Stimulated activated CD8-positive, alpha-beta memory T cell treated with anti-CD3 and anti-CD28 coated beads, Interleukin-2, amount 100 ng/mL, for 48 hours (primary cell): ENCODE measurements at places on chromosomes 5 and 9.

- DNase-seq: no peak
These were observed 424.2 kb downstream of the IRX1 start for GRCh38 chr5:4019841-4020240.

DNA sequence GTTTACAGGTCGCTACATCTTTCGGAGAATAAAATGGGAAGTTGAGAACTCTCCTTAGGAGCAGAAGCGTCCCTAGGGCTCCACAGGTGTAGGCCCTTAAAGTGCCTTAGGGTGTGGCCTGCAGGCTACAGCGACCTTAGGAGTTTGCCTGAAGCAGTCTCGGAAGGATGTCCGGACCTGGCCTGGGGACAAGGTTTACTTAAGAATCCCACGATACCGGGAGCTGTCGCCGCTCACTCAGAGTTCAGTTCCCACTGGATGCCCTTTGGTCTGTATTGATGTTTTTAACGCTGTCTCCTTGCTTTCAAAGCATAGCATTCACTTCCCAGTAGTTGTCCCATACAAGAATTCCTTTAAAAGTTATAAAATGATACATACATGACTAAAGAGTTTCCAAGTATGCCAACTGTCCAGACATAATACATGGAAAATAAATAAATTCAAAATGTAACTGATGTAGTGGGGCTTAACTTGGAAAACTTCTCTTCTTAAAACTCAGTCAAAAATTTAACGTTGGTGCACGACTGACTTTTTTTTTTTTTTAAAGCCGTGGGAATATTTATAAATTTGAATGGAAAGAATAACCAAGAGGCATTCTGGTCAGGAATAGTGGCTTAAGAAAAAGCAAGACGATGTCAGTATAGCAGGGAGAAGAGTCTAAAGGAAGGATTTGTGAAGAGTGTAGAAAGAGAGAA lies 848 bp downstream of the RAD50 start:
- no peak for DNase-seq

DNA sequence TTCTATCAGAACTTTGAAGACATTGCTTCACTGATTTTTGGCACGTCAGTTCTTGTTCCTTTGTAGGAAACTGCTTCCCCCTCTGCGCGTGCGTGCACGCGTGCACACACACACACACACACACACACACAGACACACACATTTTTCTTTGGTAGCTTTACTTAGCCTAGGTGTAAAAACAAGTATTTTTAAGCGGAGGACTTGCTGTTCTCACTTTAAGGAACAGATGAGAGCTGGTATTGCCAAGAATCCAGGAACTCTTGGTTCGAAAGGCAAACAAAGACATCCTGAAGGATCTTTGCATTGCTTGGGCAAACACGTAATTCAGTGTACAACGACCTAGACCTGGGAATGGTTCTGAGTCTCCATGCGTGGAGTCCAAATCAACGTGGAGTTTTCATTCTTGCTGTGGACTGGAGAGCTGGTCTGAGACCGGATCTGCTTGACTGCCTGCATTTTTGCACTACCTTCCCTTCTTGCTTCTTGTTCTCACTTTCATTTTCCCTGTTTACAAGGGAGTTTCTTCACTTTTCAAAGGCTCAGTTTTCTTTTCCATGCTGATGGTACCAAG lies 8.2 kb downstream of the TMEM268 start:
- DNase-seq: no peak

DNA sequence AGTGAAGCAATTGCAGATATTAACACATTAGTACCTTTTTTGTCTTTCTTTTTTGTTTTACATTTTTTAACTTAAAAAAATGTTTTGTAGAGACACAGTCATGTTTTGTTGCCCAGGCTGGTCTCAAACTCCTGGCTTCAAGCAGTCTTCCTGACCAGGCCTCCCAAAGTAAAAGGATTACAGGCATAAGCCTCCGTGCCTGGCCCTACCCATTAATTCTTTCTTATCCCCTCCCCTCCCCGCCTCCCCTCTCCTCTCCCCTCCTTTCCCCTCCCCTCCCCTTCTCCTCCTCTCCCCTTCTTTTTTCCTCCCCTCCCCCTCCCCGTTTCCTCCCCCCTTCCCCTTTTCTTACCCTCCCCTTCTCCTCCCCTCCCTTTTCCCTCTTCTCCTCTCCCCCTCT lies 182.4 kb downstream of the FER start:
- no peak for DNase-seq

GRCh38 chr5:33306758-33307157 lies 134.0 kb upstream of the TARS1 start:
- no peak for DNase-seq

GRCh38 chr9:21995666-21996398 lies 1.2 kb downstream of the CDKN2B-AS1 start:
- DNase-seq: no peak

DNA sequence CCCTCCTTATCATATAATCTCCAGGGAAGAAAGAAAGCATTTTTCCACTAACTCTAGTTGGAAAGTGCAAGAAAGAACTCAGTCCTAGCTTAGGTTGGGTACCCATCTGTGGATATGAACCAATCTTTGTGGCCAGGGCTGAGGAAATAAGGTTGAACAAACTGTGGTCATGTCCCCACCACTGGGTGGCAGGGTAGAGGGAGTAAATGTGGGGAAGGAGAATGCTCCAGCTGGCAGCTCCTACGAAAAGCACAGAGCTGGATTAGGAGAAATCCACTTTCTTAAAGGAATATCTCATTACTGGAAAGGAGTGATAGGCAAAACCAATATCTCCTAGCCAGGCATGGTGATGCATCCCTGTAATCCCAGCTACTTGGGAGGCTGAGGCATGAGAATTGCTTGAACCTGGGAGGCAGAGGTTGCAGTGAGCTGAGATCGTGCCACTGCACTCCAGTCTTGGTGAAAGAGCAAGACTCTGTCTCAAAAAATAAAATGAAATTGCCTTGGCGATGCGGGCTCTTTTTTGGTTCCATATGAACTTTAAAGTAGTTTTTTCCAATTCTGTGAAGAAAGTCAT lies 175.1 kb downstream of the CCDC192 start:
- no peak for DNase-seq

DNA sequence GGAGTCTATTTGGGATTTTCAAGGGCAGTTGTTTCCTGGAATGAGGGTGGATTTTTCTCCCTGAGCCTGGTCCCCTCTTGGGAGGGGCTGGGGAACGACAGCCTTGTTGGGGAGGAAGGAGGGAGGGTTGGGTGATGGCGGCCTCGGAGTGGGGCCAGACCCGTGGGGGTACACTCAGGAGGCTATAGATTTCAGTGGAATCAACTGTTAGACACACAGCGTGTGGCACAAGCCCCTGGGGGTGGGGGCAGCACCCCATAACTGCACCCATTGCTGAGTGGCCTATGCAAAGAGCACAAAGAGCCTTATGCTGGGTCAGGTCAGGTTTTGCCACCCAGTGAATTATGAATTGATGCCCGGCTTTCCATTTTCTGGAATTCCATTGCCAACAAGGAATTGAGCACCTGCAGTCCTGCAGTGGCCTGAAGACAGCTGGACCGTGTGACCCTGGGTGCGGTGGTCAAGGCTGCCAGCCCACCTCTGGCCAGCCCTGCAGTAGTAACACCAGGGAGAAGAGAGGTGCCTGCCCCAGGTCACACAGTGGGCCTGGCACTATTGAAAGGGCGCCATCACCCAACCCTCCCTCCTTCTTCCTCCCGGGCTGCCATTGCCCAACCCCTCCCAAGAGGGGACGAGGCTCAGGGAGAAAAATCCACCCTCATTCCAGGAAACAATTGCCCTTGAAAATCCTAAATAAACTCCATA lies 8.4 kb downstream of the MYMK start:
- no peak for DNase-seq

- no peak for DNase-seq
These were observed 237.8 kb upstream of the TLE4 start for GRCh38 chr9:79334001-79334400.

GRCh38 chr5:37532976-37533740 lies 154.0 kb downstream of the WDR70 start:
- DNase-seq: no peak

DNA sequence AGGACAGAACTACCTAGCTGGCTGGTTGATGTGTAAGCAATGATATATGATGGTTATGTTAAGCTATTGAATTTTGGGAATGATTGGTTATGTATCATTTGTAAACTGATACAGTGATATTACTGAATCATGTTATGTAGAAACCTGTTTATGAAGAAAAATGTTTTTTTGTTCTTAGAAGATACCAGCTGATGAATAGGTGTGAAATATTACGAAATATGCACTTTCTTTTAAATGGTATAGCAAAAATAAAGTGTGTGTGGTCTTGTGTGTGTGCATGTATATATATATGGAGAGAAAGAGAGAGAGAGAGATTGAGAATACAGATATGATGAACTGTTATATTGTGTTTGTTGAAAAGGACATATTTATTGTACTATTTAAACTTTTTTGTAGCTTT lies 164.1 kb downstream of the WDR70 start:
- no peak for DNase-seq

- DNase-seq: no peak
These were observed 11.7 kb upstream of the IRF1 start for GRCh38 chr5:132501961-132502931.

GRCh38 chr5:37771203-37771611 lies 68.6 kb downstream of the GDNF start:
- no peak for DNase-seq

GRCh38 chr5:124908581-124909451 lies 162.4 kb upstream of the ZNF608 start:
- no peak for DNase-seq

GRCh38 chr5:134206627-134207160 lies 19.2 kb downstream of the PPP2CA start:
- DNase-seq: no peak

DNA sequence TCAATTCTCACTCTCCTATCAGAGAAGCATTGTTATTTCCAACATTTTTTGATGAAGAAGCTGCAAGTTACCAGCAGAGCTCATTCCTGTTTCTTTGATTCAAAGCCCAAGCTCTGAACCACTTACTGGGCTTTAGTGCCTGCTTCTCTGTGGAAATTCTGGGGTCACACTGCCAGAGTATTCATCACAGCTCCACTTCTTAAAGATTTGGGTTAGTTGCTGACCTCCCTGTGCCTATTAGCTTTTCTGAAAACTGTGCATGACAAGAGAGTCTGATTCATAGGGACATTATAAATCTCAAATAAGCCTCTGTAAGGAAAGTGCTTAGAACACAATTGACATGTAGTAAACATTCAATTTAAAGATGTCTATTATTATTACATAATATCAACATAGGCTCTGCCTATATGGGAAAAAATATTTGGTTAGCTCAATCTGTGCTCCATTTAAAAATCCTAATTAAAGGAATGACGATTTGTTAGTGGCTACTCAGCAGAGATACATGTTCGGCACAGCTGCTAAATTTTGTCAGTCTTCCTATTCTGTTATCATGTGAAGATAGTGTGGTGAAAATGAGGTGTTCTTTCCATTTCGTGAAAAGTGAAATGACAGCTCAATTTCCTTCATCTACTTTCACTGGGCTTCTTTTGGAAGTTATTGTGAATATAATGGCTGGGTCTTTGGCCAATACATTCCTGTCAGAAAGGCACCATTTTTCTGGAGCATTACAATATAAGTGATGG lies 293.0 kb downstream of the KCTD16 start:
- no peak for DNase-seq

GRCh38 chr9:6553866-6554265 lies 91.7 kb downstream of the GLDC start:
- DNase-seq: no peak
